Fibroblast of the conjunctiva (primary cell): ENCODE measurements at places on chromosomes 12 and 14.

- DNase-seq: no peak
Observed at GRCh38 chr14:91250912-91251311, 6.4 kb upstream of the GPR68 start.

DNA sequence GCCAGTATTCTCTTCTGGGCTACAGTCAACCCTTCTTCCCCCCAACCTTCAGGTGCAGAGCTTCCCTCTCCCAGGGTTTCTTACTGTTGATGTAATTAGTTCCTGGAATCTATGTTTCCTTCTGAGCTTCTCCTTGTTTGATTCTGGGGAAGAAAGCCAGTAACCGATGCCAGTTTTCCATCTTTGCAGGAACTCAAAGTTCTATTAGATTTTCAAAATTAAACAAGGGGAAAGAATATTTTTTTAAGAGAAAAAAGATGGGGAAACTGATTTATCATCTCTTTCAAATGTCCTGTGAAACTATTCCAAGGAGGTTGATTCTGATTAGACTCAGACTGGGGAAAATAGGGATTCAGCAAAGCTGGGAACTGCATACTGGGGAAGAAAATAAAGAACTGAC is 17.9 kb upstream of the FAM234B start:
- DNase-seq: no peak

- DNase-seq: no peak
Observed at GRCh38 chr14:90544566-90544965, 147.7 kb downstream of the CALM1 start.

DNA sequence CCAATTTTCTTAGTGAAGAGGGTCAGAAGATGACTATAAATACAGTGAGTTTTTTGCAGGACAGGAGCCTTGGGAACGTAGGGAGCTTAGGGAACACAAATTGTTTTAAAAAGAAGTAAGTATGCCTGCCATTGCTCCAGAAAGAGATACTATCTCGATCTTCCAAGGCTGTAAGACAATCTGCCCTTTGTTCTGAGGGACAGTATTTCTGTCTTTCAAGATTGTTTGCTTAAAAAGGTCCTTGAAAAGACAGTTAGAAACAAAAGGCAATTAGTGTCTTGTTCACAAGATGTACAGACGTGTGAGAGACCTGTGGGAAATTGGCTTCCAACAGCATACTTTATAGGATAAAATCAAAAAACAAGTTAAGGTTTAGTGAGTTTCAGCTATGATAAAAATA is 321.2 kb upstream of the FAR2 start:
- DNase-seq: no peak

DNA sequence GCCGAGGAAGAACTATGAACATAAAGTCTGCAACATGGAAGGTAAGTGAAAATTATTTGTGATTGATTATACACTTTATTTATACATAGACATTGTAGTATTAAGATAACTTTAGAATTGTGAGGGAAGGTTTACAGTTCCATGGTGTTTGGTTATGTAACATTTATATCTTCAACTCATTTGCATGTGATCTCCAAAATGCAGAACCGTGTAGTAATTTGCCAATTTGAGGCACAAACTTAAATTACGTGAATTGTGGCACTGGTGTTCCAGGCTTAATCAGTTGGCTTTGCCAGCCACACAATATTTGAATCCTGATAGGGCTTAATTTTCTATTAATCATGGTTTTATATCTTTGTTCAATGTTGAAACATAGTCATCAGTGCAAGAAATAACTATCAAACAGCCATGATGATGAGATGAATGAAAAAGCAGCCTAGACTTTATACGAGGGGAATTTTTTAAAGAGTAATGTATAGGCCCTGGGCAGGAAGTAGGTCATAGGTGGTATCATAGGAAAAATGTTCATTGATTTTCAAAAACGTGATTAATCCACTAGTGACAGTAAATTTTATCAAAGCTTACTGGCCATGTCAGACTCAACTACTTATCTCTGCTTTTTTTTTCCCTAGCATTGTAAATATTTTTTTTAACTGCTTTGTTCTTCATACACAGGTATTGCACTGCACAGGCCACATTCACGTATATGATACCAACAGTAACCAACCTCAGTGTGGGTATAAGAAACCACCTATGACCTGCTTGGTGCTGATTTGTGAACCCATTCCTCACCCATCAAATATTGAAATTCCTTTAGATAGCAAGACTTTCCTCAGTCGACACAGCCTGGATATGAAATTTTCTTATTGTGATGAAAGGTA is 31.7 kb downstream of the HIF1A start:
- no peak for DNase-seq

DNA sequence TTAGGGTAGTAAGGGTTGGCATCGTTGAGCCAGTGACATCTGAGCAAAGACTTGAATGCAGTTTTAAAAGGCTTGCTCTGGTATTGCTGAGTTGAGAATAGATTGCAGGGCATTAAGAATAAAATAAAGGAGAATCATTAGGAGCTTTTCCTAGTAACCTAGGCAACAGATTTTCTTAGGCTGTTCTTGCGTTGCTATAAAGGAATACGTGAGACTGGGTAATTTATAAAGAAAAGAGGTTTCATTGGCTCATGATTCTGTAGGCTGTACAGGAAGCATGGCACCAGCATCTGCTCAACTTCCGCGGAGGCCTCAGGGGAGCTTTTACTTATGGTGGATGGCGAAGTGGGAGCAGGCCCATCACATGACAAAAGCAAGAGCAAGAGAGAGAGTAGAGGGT is 97.4 kb downstream of the RAD51B start:
- DNase-seq: no peak

GRCh38 chr14:23362200-23362599 is 2.8 kb downstream of the EFS start:
- DNase-seq: no peak

GRCh38 chr12:31278424-31278823 is 47.5 kb downstream of the SINHCAF start:
- DNase-seq: no peak

DNA sequence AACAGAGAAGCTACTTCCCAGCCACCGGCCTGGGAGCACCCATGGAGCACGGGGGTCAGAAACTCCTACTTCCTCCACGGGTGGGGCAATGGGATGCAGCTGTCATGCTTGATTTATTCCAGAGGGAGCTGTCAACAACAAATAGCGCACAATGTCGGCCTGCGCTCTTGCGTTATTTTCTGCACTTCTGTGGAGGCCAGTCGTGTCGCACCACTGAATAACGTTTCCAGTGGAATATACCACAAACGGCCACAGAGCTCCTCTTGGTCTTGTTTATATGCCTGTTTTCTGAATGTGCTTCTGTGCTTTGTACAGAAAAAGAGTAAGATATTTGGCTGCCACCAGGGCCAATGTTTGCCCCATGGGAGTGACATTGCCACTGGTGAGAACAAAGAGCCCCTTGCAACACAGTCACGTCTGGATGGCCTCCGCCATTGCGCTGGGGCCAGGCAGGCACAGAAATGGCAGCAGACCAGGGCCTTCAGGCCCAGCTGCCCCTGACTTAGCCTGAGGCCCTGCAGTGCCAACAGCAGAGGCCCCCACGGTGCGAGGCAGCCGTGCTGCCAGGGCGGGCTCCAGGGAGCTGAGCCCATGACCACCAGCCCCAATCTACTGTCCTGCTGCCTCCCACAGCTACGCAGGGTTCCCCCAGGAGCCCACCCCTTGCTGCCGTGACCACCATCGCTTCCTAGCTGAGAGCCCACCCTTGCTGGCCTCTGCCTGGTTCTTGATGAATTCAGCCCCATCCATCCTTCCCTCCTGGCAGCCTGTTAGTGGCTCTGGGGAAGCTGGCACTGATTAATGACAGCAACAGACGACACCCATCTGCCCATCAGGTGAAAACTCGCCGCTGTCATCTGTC is 28.9 kb upstream of the TMEM179 start:
- DNase-seq: no peak

DNA sequence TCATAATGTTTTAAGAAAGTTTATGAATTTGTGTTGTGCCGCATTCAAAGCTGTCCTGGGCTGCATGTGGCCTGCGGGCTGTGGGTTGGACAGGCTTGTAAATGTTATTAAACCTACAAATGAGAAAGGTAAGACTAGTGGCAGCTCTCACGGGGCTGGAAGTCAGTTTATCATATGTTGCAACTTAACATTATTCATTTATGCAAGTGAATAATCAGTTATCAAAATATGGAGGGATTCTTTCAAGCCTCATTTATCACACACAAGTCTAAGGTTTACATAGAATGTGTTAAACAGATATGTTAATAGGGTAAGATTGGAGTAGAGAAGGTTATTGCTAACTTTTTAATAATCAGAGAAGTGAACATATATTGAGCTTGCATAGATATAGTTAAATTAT is 442.5 kb upstream of the RGS6 start:
- no peak for DNase-seq

GRCh38 chr12:108478611-108479206 is 36.4 kb upstream of the FICD start:
- DNase-seq: no peak

DNA sequence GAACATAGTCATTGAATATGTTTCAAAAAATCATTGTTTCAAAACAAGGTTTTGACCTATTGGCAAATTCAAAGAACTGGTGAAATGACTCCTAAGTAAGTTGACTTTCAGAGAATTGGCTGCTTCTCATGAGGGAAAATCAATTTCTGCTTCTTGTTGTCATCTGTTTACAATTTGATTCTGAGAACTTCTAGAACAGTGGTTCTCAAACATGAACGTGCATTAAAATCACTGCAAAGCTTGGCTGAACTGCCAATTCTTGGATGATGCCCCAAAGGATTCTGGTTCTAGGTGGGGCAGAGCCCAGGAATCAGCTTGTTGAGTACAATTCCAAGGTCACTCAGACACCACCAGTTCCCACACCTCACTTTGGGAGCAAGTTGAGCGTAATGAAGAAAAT is 83.9 kb downstream of the ZFP36L1 start:
- no peak for DNase-seq

GRCh38 chr14:69091695-69092094 is 61.2 kb downstream of the DCAF5 start:
- no peak for DNase-seq

GRCh38 chr14:32657081-32657480 is 281.6 kb upstream of the NPAS3 start:
- DNase-seq: peak; percentile 68

DNA sequence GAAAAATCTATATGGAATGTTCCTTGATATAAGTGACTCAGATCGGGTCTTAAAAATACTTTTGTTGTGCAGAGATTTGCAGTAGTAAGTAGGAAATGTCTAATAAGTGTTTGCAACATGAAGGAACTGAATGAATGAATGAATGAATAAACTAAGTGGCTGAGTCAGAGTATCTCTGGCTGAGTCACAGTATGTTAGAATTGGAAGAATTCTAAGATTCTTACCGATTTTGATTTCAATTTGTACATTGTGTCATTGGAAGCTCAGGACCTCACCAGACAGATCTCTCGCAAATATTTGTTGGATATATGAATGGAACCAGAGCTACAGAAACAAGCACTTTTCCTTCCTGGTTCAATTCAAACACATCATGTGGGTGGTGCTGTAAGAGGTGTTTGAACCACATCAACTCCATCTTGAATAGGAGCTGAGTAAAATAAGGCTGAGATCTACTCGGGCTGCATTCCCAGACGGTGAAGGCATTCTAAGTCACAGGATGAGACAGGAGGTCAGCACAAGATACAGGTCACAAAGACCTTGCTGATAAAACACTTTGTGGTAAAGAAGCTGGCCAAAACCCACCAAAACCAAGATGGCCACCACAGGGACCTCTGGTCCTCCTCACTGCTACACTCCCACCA is 123.9 kb upstream of the FOXN3 start:
- peak; percentile 47 for DNase-seq

DNA sequence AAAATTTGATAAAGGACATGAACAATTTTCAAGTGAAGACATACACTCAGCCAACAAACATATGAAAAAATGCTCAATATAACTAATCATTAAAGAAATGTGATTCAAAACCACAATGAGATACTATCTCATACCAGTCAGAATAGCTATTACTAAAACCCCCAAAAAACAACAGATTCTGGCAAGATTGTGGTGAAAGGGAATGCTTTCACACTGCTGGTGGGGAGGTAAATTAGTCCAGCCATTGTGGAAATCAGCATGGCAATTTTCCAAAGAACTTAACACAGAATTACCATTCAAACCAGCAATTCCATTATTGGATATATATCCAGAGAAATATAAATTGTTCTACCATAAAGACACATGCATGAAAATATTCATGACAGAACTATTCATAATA is 18.7 kb upstream of the TAS2R14 start:
- no peak for DNase-seq

DNA sequence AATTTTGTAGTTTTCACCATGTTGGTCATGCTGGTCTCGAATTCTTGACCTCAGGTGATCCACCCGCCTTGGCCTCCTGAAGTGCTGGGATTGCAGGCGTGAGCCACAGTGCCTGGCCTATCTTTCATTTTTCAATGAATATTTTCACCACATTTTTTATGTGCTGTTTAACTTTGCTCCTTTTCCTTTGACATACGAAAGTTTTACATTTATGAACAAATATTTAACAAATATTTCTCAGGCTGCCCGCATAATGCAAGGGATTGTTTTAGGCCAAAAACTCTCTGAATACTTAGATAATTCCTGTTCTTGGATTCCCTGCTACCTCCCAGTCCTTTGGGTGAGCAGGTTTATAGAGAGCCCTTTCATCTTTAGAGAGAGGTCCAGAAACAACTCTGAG is 8.7 kb upstream of the CHST11 start:
- no peak for DNase-seq

DNA sequence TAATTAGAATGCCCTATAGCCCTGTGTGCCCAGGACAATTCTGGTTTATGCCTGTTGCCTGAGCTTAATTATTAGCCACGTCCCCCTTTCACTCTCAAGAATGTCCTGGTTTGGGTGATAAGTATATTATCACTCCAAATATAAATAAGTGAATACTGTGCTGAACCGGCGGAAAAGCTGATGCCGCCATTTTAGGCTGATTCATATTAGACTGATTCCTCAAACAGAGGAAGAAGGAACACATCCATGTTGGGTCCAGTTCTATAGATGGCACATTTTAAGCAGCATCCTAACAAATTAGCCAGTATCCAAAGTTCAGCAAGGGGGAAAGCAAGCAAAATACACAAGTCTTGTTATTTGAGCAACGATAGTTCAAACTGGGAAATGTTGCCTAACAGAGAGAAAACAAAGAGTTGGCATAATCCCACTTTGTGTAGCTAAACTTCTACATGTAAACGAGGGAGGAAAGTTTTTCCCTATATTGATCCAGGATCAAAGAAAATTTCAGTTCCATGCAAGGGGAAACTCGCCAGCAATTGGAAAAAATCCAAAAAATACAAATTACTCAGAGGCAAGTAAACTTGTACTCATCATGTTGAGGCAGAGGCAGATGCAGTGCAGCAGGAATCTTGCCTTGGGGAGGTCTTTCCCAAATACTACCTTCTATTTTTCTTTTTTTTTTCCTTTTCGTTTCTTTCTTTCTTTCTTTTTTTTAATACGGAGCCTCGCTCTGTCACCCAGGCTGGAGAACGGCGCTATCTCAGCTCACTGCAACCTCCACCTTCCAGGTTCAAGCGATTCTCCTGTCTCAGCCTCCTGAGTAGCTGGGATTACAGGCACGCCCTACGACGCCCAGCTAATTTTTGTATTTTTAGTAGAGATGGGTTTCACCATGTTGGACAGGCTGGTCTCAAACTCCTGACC is 96.2 kb downstream of the ITPR2 start:
- DNase-seq: no peak

- no peak for DNase-seq
Observed at GRCh38 chr12:104651811-104652210, 195.1 kb downstream of the CHST11 start.

- DNase-seq: no peak
Observed at GRCh38 chr12:91080041-91080440, 22.2 kb upstream of the KERA start.

GRCh38 chr12:108985750-108986149 is 35.1 kb downstream of the SVOP start:
- DNase-seq: no peak
